ENCODE measurements at places on chromosomes 7 and 10.

DNA sequence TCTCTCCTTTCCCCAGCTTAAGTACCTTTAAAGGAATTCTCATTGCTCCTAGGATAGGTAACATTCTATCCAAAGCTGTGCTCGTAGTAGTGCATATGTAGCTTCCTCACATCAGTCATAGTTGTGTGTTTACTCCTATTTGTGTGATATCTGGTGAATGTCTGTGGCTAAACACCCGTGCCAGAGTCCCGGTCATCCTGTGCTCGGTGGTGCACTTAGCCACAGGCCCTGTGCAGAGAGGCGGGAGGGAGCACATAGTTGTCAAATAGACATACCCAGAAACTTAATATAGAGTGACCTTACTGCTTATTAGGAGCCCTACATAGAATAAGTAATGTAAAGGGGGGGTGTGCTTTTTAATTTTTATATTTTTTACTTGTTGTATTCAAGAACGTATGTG lies 76.6 kb downstream of the RBM33 start:
- DNase-seq, result no peak

- peak; percentile 85 for DNase-seq
Observed at GRCh38 chr10:98134431-98135221, at the start of gene R3HCC1L. TSS of gene R3HCC1L (plus strand) at chr10:98134657. CDS start at chr10:98208115, 73,458 bp downstream.

GRCh38 chr10:124301736-124302135 lies 117.0 kb downstream of the OAT start:
- DNase-seq, result no peak

- DNase-seq, result no peak
Observed at GRCh38 chr7:27409776-27410175, 167.2 kb downstream of the EVX1 start.

- DNase-seq, result no peak
Observed at GRCh38 chr7:123682690-123683089, 27.0 kb downstream of the LMOD2 start.

DNA sequence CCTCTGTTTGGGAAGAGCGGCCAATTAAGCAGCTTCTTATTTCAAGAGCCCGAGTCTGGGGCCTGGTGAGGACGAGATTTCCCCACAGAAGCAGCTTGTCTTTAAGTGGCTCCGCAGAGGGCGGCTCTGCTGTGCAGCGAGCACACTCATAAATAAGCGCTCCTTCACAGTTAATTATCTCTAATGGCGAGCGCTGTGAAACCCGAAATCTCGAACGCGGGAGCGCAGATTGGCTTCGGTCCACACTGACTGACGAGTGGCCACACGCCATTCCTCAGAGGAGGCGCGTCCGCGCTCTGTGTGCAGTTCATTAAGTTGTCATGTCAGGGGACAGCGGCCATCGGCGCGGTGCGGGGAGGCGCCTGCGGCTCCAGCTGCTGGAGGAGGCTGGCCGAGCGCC lies 560.9 kb downstream of the DNAJB6 start:
- no peak for DNase-seq

- no peak for DNase-seq
Observed at GRCh38 chr10:3136336-3136735, 36.2 kb downstream of the PITRM1 start.

DNA sequence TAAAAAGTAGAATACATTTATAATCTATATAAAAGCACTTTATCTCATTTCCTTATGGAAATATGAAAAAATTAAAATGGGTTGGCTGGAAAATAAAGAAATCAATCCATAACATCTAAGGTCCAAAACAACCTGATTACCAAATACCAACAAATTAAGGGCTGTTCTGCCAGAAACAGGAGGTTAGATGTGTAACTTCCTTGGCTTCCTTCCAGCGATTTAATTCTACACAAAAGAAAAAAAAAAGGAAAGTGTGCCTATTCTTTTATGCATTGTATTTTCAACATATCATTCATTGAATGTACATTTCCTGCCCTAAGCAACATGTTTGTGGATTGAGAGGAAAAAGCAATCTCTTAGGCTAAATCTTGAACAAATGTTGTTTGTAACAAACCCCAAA lies 36.2 kb upstream of the USP6NL start:
- no peak for DNase-seq

Data from stimulated activated CD4-positive, alpha-beta T cell treated with anti-CD3 and anti-CD28 coated beads, Interleukin-15, amount 100 ng/mL, for 1 hour (primary cell).